ENCODE measurements at places on chromosomes 2 and 18.

GRCh38 chr2:203105996-203106395 lies 91.3 kb downstream of the NBEAL1 start:
- no peak for DNase-seq

GRCh38 chr2:81976998-81977397 lies 1672.4 kb upstream of the LRRTM1 start:
- DNase-seq: no peak

DNA sequence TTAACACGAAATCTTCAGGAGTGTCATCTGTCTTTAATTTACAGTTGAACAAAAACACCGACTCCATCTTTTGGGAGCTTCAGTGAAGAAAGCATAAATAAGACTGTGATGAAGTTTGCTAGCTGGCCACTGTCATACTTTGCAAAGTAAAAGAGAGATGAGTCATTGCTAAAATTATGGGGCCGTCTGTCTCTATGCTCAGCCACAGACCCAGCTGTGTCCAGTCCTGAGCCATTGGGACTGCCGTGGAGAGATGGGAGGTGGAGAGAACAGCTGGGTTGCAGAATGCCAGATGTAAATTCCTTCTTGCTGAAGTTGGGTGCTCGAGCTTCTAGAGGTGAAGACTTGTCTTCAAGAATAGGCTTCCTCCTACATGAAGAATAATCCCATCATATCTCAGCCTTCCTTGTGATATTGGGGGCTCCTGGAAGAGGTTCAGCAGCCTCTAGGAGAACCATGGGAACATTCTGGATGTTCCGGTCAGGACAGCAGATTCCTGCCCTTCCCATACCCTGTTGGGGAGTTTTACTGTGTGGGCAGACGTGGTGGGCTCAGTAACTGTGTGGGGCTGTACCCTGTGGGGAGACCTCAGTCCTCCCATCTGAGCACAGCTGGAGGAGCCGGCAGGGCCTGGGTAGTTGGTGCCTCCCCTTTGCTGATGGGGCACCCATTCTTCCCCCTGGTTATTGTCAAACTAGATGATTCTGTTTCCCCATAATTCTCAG lies 71.1 kb downstream of the LDLRAD4 start:
- no peak for DNase-seq

DNA sequence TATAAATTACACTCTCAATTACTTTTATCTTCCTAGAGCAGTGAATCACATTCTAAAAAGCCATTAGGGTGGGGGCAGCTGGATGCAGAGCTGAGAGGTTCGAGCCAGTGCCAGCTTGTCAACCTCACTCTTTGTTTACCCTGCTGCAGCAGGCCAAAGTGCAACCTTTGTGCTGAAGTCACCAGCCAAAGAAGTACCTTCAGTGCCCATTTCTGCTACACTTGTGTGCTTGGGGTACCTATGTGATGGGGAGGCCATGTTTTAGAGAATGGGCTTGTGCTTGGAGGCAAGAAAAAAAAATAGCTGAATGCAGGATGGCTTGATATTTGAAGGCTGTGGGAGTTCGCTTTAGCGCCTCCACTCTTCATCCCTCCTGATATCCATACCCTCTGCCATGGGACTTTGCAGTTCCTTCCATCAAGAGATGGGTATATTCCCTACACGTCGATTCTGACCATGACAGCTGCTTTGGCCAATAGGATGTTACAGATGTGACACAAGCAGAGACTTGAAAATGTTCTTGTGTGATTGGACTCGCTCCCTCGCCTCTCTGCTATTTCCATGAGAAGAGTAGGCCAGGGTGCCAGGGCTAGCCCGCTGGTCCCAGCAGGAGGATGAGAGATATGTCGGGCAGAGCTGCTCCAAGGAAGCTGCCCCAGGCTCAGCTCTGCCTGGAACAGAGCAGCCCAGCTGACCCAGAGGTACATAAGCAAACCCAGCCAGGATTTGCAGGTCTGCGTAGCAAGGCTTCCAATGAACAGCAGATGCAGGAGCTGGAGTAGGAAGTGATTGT lies 12.7 kb upstream of the FZD5 start:
- DNase-seq: no peak

DNA sequence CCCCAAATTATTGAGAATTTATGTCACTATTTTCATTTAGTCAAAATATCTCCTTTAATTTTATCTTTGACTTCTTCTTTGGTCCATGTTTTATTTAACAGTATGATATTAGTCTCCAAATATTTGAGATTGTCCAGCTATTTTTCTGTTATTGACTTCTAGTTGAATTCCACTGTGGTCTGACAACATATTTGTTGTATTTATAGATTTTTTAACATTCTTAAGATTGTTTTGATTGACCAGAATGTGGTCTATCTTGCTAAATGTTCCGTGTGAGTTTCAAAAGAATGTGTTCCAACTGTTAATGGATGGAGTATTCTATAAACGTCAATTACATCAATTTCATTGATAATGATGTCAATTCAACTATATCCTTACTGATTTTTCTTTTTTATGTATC lies 1452.1 kb downstream of the SUCLG1 start:
- DNase-seq: no peak

- DNase-seq: no peak
Measured at GRCh38 chr2:10352361-10352760, 49.7 kb downstream of the HPCAL1 start.

DNA sequence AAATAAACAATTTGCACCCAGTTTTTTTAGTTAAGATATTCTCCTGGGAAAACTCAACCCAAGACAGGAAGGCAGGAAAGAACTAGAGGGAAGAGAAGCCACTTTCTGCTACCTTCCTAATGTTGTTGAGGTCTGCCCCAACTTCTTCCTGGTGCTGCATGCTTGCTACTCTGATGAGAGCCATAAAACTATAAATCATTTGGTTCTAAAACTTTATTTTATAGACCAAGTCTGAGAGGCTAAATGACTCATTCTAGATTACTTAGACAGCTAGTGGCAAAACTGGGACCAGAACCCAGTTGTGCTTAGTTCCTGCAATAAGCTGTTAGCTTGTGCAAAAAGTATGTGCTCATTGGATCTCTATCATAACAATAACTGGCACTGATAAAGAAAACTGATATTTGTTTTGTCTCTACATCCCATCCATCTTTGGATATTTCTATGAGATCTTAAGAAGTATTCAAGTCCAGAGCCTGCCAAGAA lies 344.9 kb upstream of the SLC14A2 start:
- no peak for DNase-seq

- no peak for DNase-seq
Measured at GRCh38 chr2:191001032-191001431, 12.9 kb downstream of the STAT1 start.

GRCh38 chr18:76620321-76621170 lies 125.5 kb upstream of the ZNF516 start:
- peak; percentile 26 for DNase-seq

GRCh38 chr2:56534321-56534720 lies 350.5 kb downstream of the CCDC85A start:
- DNase-seq: no peak

GRCh38 chr2:75523313-75524275 lies 37.1 kb downstream of the EVA1A start:
- DNase-seq: no peak

DNA sequence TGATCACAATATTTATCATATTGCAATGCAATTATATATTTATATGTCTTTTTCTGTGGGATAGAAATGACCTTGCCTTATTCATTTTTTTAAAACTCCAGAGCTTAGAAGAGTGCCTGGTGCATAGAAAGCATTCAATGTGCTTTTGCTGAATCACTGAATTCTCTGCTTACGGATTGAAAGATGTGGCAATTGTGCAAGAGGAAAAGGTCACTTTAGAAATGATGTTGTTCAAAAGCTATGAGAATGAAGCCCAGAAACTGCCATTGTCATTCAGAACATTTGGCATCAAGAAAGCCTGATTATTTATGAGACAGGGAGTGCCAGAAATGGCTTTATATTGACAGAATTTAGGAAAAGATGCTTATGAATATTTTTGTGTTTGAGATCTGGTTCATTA lies 678.6 kb upstream of the CDH2 start:
- no peak for DNase-seq

DNA sequence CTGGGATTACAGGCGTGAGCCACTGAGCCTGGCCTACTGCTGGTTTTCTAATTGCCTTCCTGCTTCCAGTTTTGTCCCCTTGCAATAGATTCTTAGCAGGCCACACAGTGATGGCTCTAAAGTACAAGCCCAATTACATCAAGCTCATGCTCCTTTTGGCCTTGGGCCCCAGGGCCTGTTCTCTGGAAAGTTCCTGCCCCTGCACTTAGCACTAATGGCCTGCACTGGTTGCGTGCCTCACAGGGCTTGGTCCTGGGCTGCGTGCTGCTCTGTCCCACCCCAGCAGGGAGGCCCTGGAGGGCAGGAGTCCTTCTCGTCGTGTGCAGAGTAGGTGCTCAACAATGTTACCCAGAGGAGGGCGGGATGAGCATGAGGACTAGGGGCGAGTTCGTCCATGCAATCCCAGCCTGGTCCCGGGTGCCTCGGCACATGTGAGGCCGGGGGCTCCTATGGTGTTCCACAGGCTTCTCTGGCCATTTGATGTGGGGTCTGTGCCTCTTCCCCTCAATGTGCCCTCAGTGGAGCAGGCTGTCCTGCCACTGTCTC lies 51.7 kb downstream of the PDCL3 start:
- DNase-seq: no peak

GRCh38 chr18:74163019-74163660 lies 14.8 kb downstream of the TIMM21 start:
- DNase-seq: no peak

DNA sequence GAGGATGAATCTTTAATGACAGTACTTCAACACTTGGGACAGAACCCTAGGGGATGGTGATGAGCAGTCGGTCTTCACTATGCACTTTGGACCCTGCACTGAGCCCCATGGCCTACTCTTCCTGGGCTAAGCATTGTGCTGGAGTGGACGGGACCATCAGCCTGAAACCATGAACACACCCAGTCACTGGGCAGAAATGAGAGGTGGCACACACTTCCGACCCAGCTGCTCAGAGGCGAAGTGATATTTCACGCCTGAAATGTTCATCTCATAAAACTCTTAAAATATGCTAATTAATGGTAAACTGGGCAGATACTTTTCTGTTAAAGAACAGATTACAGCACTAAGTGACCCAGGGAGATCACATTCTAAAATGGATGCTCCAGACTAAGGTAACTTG lies 150.3 kb upstream of the NDUFV2 start:
- no peak for DNase-seq

DNA sequence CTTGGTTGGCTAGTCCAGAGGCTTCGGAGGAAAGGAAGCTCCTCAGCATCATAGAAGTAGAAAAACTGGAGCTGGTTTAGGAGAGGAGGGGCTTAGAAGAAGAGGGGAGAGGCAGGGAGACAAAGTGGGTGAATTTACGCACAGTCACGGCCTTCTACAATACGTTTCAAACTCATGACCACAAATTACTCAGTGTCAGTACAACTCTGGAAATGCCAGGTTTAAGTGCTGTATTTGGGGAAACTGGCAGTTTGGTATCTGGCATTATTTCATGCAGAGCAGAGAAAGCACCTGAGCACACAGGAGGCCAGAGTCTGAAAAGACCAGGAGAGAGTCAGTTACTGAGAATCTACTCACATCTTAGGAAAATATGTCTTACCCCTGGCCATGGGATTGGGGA lies 55.4 kb downstream of the XRCC5 start:
- DNase-seq: no peak

GRCh38 chr2:129860088-129860487 lies 119.4 kb upstream of the RAB6C start:
- DNase-seq: no peak

DNA sequence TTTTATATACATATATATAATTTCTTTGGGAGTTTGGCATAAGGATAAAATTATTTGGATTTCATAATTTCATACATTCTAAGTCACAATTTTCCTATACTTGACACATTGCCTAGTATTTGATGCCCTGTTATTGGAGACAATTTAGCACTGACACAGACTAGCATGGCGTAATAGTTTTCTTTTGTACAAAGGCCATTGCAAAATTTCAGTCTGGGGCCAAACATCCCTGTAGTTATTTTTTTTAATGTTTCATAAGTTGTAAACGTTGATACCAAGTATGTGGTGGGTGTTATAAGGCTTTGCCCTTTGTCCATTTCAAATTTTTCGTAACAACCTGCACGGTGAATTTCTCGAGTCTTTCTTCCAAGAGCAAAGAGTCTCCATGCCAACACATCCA lies 95.7 kb upstream of the NRP2 start:
- DNase-seq: no peak

DNA sequence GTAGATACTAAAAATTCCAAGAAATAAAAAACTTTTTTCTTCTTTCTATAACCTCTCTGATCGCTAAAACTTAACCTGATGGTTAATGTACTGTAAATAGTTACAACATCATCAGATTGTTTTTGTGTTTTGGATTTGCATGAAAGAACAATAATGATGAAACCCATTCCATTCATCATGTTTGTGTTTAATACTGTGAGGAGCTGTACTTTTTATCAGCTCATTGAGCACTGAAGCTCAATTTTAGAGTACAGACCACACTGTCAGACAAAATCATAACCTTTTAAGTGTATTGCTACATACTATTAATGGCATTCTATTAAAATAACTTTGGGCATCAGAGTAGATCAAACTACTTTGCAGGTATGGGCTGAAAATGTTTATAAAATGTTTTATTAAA lies 14.8 kb upstream of the BBS5 start:
- no peak for DNase-seq

GRCh38 chr18:60322591-60322990 lies 50.0 kb downstream of the MC4R start:
- DNase-seq: no peak

DNA sequence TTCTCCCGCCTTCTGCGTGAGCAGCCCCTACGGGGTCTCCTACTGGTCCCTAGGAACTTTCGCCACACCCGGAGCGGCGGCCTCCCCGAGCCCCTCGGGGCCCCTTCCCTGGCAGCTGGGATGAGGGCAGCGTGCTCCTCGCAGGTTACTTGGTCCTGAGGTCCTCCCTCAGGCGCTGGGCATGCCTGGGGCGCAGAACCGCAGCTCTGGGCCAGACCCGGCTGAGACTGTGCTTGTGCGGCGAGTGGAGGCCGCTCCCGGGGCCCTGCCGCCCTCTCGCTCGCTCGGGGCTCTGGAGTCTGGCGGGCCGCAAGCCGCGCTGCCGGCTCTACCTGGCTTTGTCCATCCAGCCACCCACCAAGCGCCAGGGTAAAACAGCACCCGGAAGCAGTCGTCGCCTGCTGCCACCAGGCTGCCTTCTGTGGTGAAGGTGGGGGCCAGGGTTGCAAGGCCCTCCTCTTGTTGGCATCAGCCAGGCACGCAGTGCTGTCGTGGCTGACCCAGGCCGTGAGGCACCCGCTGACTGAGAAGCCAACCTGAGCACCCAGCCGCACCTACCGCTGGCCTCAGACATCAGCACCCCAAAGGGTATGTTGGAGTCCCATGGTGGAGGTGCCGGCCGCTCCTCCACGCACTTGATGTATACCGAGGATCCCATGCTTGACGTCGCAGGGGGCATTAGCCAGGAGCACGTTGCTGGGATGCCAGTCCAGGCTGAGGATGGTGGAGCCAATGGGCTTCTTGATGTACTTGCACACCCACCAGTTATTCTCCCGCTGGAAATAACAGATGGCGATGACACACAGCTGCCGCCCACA lies 46.1 kb upstream of the PTH2R start:
- DNase-seq: no peak

- DNase-seq: no peak
Measured at GRCh38 chr2:167908786-167909185, 338.6 kb downstream of the STK39 start.

All from NCI-H187 (cell line).